ENCODE measurements at places on chromosomes 11 and 22.

DNA sequence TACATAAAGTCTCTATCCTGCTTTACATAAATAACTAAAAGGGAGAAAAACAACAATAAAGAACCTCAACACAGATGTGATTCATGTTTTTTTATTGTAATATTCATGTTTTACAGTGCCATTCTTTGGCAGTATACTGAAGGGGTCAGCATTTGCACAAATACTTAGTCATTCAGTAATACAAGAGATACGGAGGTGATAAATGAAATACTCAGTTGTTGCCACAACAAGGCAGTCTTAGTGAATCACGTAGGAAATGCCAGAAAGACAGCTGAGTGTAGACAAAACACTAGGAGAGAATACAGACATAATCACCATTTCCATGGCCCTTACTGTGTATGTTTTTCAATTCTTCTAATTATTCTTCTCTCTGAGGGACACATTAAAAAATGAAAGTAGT lies 910.4 kb downstream of the METTL15 start:
- no peak for DNase-seq

GRCh38 chr22:44402196-44403111 lies 89.7 kb upstream of the SHISAL1 start:
- no peak for DNase-seq

- DNase-seq = no peak
Observed at GRCh38 chr22:23473901-23474300, 106.2 kb downstream of the IGLL1 start.

DNA sequence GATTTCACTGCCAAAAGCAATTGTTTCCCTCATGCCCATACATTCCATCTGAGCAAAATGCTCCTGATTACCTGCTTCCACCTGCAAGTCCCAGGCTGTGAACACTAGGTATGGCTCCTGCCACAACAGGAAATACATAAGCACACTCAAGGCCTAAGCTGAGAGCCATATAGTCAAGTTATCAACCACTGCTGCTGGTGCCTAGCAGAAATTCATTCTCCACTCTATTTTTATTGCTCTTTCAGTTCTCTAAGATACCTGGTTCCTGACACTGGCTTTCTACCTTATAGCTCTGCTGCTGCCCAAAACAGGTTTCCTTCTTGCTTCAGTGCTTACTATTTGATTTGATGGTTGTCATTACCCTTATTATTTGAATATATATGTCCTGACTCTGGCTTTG lies 31.6 kb downstream of the SLC36A4 start:
- DNase-seq = no peak

Measured in NCI-H2171 (cell line).